ENCODE measurements at places on chromosomes 16 and 17. TPM values are rescaled to one million over a fixed set of nuclear protein-coding genes. Genes with fewer than 3 reads are reported as not detected.

GALNS gene
- total RNA-seq = 48.8 TPM

OR2C1 gene
- not detected for total RNA-seq

FAM171A2 gene
- 2.9 TPM for total RNA-seq

- H3K4me3 ChIP-seq = no peak overlapping the region
- H3K27ac ChIP-seq = no peak overlapping the region
- H3K27me3 ChIP-seq = no peaks in the 10 kb centered on the region
- no peaks in the 10 kb centered on the region for H3K4me1 ChIP-seq
- no peak for DNase-seq
Observed at GRCh38 chr16:79090966-79091365, 509.6 kb downstream of the MAF start.

DNA sequence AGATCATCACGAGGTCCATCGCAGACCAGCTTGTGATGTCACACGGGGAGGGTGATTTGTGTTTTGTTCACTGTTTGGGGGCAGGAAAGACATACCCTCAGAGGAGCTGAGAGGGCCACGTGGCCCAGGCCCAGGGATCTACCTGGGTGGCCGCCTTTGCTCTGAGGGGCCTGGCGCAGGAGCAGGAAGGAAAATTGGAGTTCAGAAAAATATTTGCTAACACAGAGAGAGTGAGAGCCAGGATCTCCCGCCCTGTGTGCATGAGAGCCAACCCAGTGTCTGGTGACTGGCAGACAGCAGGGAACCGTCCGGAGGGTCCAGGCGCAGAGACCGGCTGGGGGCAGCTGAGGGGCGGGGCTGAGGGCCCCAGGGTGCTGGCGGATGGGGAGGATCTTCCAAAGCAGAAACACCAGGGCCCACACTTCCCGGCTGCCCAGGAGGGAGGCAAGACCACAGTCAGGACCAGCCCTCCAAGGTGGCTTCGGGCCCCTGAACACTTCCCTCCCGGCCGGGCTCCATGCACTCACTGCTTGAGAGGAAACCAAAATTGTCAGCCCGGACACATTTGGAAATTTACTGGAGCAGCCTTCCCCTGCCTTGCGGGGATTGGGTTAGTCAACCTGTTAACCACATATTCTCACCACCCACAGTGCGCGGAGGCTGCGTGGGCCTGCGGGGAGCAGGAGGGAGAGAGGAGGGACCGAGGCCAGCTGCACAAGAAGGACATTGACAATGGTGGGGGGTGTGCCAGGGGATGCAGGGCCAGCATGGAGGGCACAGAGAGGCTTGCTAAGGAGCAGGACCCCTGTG is 52.6 kb downstream of the RBFOX3 start:
- DNase-seq = no peak
- H3K36me3 ChIP-seq = no peaks in the 10 kb centered on the region
- no peak overlapping the region for H3K27ac ChIP-seq
- H3K4me3 ChIP-seq = no peak overlapping the region
- no peaks in the 10 kb centered on the region for H3K4me1 ChIP-seq
- no peaks in the 10 kb centered on the region for H3K27me3 ChIP-seq

- no peak for DNase-seq
- H3K36me3 ChIP-seq = no peaks in the 10 kb centered on the region
- peaks cover 15% of the 10 kb centered on the region for H3K4me1 ChIP-seq
- H3K27ac ChIP-seq = peak overlapping the region; percentile 77
- no peak overlapping the region for H3K4me3 ChIP-seq
- H3K27me3 ChIP-seq = no peaks in the 10 kb centered on the region
Observed at GRCh38 chr16:56408379-56409098, 16.8 kb downstream of the AMFR start.

DNA sequence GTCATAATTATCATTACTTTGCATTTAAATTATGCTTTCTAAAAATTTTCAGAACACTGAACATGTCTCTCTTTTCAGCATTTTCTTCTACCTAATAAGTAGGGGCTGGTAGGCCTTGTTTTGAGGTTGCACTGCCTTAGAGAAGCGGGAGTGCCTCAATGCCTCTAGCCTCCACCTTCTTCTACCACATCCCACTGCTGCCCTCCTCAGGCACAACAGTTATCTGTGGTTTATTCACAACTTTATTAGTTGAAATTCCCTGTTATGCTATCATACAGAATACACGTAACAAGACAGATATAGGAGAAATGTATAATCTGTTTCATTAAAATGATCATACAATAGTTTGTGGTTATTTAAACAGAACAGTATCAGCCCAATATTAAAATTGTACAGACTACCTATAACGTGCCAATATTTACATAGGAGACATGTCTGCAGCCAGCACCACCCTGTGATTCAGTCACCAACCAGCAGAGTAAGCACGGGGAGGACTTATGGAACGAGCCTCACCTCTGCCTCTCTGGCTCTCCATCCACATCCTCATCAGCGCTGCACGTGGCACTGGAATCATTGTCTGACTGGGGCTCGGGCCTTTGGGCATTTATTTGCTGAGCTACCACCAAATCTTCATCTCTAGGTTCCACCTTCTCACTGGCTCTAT is 101.2 kb downstream of the TTC19 start:
- H3K27me3 ChIP-seq = no peaks in the 10 kb centered on the region
- no peak for DNase-seq
- H3K4me3 ChIP-seq = no peak overlapping the region
- H3K4me1 ChIP-seq = no peaks in the 10 kb centered on the region
- H3K27ac ChIP-seq = no peak overlapping the region
- H3K36me3 ChIP-seq = peaks cover 16% of the 10 kb centered on the region

- no peaks in the 10 kb centered on the region for H3K36me3 ChIP-seq
- H3K27ac ChIP-seq = peak overlapping the region; percentile 80
- peak; percentile 78 for DNase-seq
- no peak overlapping the region for H3K4me3 ChIP-seq
- peaks cover 54% of the 10 kb centered on the region for H3K4me1 ChIP-seq
Observed at GRCh38 chr16:20676268-20676825, 21.1 kb downstream of the ACSM1 start.

- H3K4me1 ChIP-seq = peaks cover 11% of the 10 kb centered on the region
- no peaks in the 10 kb centered on the region for H3K36me3 ChIP-seq
- DNase-seq = peak; percentile 80
Observed at GRCh38 chr16:29678691-29679267, at the start of gene QPRT. Gene QPRT (plus strand): TSS chr16:29679180. CDS start chr16:29679198, 18 bp downstream.

DNA sequence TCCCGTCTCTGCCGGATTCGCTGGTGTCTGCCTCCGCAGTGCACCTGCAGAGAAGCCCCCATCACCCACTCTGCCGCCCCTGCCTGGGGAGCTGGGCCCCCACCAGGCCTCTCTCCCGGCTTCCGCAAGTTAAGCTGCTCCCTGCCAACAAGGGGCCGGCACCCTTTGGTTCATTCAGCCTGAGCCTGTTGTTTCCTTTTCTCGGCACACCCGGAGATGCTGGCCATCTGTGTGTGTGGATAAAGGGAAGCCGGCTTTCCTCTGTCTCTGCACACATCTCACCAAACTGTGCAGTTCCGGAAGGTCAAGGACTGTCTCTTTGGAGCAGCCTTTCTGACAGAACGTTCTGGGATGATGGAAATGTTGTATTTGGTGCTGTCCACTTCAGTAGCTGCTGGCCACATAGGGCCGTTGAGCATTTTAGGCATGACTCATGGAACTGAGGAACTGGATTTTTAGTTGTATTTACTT is 6.8 kb downstream of the MAPK8IP3 start:
- no peaks in the 10 kb centered on the region for H3K36me3 ChIP-seq
- no peak for DNase-seq
- H3K27me3 ChIP-seq = no peaks in the 10 kb centered on the region
- no peak overlapping the region for H3K27ac ChIP-seq
- H3K4me3 ChIP-seq = no peak overlapping the region

- no peaks in the 10 kb centered on the region for H3K36me3 ChIP-seq
- no peaks in the 10 kb centered on the region for H3K27me3 ChIP-seq
- DNase-seq = no peak
- no peaks in the 10 kb centered on the region for H3K4me1 ChIP-seq
Observed at GRCh38 chr17:67011527-67012175, 32.7 kb upstream of the CACNG1 start.

GRCh38 chr17:42517516-42517915 is 18.5 kb upstream of the NAGLU start:
- H3K4me3 ChIP-seq = no peak overlapping the region
- H3K4me1 ChIP-seq = peaks cover 40% of the 10 kb centered on the region
- H3K27me3 ChIP-seq = no peaks in the 10 kb centered on the region
- DNase-seq = peak; percentile 73
- peak overlapping the region; percentile 65 for H3K27ac ChIP-seq

DNA sequence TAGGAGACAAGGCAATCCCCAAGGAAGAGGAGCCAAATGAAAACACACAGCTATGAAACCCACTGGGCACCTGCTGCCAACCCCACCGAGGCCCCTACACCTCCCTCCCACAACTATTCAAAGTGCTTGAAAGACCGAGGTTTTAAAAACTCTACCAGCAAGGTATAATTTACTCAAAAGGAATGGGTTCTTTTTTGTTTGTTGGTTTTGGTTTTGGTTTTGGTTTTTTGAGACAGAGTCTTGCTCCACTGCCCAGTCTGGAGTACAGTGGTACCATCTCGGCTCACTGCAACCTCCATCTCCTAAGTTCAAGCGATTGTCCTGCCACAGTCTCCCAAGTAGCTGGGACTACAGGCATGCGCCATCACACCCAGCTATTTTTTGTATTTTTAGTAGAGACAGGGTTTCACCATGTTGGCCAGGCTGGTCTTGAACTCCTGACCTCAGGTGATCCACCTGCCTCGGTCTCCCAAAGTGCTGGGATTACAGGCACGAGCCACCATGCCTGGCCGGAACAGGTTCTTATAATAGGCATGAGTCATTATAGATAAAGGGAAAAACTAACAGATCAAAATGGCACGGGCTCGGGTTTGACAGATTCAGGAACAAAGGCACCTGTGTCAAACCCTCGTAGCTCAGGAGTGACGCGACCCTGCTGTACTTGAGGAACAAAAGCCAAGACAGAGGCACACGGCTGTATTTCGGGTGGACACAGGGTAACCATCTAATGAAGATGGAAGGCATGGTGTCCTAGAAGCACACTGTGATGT is 40.7 kb downstream of the COTL1 start:
- H3K4me1 ChIP-seq = peaks cover 27% of the 10 kb centered on the region
- no peaks in the 10 kb centered on the region for H3K27me3 ChIP-seq
- no peak overlapping the region for H3K4me3 ChIP-seq
- no peak overlapping the region for H3K27ac ChIP-seq

All from body of pancreas (tissue), 4 donors.